Muscle of leg (tissue), 16 donors: ENCODE measurements at places on chromosomes 4 and X.

DNA sequence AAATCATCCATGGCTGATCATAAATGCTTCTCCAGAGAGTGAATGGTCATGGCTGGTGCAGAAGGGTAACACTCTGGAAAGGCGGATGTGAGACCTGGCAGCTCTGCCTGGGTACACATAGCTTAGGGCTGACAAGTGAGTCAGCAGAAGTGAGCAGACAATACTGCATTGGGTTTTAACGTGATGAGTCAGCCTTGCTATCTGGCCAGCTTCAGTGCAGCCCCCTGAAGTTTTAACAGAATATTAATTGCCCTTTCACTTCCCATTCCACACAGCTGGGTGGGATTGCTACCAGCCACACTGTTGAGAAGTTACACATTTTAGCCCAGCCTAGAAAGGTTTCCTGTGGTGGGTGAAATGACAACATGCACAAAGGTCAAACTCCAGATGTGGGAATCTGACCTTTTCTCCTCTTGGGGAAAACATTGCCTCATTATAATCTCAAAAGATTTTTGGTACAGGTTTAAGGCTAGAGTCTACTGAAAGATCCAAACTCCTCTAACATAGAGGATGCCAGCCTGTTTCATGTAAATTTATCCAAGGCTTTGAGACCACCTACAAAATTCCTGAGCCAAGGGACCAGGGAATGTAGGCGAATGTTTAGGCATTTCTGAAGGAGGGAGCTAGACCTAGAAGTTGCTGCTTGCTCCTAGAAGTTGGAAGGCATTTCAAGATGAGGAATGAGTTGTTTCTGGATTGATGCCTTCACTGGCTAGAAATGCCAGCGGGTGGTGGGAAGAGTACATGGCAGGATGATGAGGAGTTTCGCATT is 230.3 kb upstream of the PGRMC2 start:
- DNase-seq: peak; percentile 79

GRCh38 chr4:147056940-147057610 is 111.4 kb upstream of the TTC29 start:
- peak; percentile 49 for DNase-seq

- peak; percentile 79 for DNase-seq
Measured at GRCh38 chr4:4575284-4576211, 33.7 kb upstream of the STX18 start.

GRCh38 chr4:1178300-1179088 is 6.1 kb upstream of the SPON2 start:
- no peak for DNase-seq

DNA sequence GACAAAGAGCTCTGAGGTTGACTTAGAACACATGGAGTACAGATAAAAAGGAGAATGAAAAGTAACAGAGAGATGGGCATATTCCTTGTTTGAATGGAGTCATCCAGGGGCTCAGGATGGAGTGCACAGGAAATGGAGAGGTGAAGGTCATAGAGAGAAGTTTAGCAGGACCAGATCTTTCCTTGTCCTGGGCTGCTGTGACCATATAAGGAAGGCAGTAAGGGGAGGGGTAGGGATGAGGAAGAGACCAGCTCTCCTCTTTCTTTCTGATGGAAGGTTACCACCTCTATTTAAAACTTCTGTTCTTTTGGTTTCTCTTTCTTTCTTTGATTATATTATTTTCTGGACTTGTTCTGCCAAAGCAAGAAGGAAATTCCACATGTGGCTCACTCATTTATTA is 27.0 kb downstream of the AR start:
- DNase-seq: no peak

GRCh38 chr4:1367230-1367935 is 20.4 kb downstream of the UVSSA start:
- no peak for DNase-seq

GRCh38 chrX:120791013-120791643 is 84.5 kb downstream of the CT47B1 start:
- no peak for DNase-seq

GRCh38 chr4:48629458-48629857 is 139.4 kb downstream of the ZAR1 start:
- no peak for DNase-seq

- DNase-seq: no peak
Measured at GRCh38 chr4:150743564-150744342, 161.8 kb downstream of the MAB21L2 start.

DNA sequence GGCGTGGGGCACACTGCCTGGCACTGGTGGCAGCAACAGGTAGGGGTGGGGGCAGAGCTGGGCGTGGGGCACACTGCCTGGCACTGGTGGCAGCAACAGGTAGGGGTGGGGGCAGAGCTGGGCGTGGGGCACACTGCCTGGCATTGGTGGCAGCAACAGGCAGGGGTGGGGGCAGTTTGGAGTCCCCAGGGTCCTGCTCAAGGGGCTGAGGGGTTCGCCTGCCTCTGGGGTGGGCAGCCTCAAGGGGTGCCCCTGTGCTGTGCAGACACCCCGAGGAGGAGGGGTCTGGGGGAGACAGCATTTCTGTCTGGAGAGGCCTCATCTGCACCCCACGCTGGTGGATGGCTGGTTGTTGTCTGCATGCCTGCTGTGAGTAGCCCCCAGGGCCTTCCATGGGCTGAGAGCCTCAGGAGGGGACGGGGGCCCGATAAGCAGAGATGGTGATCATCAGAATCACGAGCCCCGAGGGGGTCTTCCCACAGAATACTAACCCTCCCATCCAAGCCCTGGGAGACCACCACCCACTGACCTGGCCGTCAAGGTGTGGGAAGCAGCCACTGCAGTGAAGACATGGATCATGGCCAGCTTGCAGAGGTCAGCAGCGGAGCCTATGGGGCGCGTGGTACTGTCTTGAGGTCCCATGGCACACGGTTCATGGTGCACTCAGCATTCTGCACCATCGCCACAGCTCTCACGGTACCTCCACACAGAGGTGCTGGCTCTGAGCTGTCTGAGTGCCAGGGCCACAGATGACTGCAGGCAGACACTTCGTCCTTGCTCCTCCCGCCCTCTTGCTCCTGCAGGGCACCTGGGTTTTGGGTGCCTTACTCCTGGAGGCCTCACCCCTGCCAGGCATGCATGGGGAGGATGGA is 21.5 kb downstream of the NAT8L start:
- no peak for DNase-seq

DNA sequence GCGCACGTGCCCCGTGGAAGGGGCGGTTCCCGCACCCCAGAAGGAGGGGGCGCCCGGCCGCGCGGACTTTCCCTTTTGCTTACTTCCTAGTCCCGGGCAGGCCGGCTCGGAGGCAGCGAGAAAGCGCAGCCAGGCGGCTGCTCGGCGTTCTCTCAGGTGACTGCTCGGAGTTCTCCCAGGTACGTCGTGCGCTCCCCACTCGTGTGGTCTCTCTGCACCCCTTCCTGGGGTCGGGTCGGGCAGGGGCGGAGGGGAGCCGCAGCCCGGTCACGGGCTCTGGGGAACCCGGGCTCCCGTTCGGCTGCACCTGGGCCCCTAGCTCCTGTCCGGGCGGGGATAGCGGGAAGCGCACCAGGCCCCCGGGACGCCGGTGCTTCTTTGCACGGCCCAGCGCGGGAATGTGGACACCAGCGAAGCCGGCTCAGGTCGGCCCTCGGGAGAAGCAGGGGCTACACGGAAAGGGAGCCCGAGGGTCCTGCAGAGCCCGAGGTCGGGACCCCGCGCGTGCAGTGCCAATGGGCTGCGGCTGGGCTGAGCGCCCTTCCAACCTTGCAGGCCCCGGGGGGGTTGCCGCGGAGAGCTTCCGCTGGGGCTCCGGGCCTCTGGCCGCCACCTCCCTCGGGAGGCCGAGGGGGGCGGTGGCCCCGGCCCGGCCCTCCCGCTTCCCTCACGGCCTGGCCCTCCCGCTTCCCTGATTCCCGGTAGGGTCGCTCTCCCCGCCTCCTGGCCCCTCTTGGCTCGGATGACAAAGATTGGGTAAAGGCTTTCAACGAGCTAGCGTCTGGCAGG is at the start of gene TLR2:
TSS of gene TLR2 (plus strand) at position 99 of the 789 bp plus-strand sequence. CDS start 18,628 bp downstream, outside the sequence.
- DNase-seq: peak; percentile 70

- peak; percentile 52 for DNase-seq
Measured at GRCh38 chr4:118865091-118865708, 23.5 kb upstream of the SYNPO2 start.

DNA sequence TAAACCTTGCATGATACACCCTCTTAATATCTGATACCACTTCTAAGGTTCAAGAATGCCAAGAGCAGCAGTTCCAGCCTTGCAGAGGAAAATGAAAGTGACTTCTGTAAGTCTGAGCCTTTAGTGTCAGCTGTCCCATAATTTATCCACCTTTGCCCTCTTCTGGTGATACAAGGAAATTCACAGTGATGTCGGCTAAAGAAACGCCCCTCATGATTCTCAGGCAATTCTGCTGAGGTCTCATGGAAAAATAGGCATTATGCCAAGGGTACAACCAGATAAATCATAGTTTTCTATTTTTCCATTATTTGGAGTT is 172.2 kb upstream of the CXCL13 start:
- DNase-seq: peak; percentile 81

- no peak for DNase-seq
Measured at GRCh38 chr4:24497221-24497620, 87.1 kb downstream of the DHX15 start.

DNA sequence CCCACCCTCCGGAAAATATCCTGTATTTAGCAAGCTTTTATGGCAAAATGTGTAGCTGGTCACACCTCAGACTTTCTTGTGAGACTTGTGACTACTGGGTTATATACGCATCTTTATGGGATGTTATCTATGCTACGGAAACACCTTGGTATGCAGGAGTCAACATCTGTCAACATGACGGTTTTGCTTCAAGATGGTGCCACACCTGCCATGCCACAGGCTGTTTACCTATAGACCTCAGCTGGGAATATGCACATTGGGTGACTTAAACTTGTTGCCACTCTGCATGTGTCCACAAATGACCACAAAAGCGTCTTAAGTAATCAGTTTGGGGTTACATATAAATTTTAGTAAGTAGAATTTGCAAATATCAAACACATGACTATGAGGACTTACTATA is 192.3 kb upstream of the ATP6AP2 start:
- DNase-seq: no peak

- no peak for DNase-seq
Measured at GRCh38 chr4:74667944-74668343, 126.4 kb downstream of the BTC start.

- DNase-seq: no peak
Measured at GRCh38 chr4:182819751-182820150, 97.4 kb downstream of the DCTD start.

- no peak for DNase-seq
Measured at GRCh38 chr4:169228076-169228475, 42.7 kb downstream of the SH3RF1 start.

DNA sequence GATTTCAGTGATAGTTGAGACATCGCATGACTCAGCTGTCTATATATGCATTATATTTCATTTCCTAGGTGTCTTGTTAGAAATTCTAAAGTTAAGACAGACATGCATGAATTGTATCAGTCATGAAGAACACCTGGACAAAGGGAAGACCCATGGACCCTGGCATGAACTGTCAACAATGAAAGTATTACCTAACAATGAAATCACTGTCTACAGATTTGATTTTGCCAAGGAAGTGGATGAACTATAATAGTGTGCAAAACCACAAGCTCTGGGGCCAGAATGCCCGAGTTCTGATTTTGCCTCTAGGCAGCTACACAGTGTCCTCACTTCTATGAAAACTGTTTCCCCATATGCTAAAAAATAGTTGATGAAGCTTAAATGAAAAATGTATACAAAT is 386.1 kb downstream of the NLGN4X start:
- no peak for DNase-seq

- no peak for DNase-seq
Measured at GRCh38 chrX:119682019-119682989, 10.7 kb downstream of the SEPTIN6 start.

- no peak for DNase-seq
Measured at GRCh38 chr4:104205116-104205515, 289.6 kb downstream of the CXXC4 start.

GRCh38 chrX:37796805-37797204 is 16.9 kb downstream of the CYBB start:
- peak; percentile 52 for DNase-seq

- no peak for DNase-seq
Measured at GRCh38 chr4:3436048-3436797, 5.5 kb upstream of the HGFAC start.

DNA sequence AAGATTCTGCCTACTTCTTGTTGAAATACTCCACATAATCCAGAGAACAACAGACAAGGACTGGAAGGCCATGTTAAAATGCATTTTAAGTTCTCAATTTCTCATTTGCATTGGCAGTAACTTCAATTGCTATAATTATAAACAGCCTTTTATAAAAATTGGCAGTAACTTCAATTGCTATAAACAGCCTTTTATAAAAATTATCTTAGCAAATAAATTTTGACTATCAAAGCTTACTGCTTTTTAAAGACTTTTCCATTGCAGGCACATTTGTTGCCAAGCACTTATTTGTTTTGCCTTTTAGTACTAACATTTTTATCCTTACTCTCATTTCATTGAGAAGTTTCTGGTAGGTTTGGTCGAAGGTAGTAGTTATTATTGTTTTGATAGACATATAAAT is 17.8 kb downstream of the SCFD2 start:
- peak; percentile 24 for DNase-seq

GRCh38 chr4:64718091-64718490 is 308.8 kb upstream of the TECRL start:
- DNase-seq: no peak

GRCh38 chrX:11319806-11320520 is 26.8 kb downstream of the AMELX start:
- DNase-seq: no peak

DNA sequence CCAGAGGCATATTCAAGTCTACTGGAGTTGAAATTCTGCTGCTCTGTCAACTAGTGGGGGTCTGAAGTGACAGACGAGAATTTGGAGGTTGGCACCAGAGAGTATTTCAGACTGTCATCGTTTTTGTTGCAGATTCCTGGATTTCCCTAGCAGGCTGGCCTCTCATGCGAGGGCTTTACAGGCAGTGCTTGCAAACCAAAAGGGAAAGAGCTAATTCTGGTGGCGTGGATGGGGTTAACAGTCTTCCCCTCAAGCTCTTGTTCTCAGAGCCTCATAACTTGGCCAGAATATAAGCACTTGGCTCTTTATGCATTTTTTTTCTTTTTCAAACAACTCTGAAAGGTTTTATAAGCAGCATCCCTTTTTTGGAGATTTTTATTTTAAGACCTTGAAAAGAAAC is at the start of gene SPARCL1:
TSS of gene SPARCL1 (minus strand) at position 190 of the 400 bp plus-strand sequence. CDS start 29,802 bp downstream, outside the sequence.
- peak; percentile 98 for DNase-seq

- peak; percentile 60 for DNase-seq
Measured at GRCh38 chr4:110049951-110050925, 137.6 kb downstream of the EGF start.

DNA sequence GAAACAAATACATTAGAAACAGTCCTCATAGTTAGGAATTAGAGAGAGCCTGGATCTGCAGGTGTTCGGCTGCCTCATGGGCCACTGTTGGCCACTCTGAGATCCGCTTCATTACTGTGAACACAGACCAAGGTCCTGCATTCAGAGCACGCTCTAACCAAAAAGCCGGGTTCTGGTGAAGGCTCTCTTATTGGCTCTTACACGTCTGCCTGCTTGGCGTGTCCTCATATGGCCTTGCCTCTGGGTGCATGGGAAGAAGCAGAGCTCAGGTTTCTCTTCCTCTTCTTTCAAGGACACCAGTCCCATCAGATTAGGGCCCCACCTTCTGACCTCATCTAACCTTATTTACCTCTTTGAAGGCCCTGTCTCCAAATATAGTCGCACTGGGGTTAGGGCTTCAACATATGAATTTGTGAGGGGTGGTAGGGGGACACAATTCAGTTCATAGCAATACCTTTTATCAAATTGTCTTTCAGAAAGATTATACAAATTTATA is 37.1 kb upstream of the ELF2 start:
- peak; percentile 40 for DNase-seq
